ENCODE measurements at places on chromosomes 4 and X.

- H3K27me3 ChIP-seq: peaks cover 87% of the 10 kb centered on the region
- peaks cover 7% of the 10 kb centered on the region for H3K4me1 ChIP-seq
- no peak for DNase-seq
- no peak overlapping the region for H3K27ac ChIP-seq
These were observed 1.6 kb downstream of the RNF150 start for GRCh38 chr4:141131723-141132071.

DNA sequence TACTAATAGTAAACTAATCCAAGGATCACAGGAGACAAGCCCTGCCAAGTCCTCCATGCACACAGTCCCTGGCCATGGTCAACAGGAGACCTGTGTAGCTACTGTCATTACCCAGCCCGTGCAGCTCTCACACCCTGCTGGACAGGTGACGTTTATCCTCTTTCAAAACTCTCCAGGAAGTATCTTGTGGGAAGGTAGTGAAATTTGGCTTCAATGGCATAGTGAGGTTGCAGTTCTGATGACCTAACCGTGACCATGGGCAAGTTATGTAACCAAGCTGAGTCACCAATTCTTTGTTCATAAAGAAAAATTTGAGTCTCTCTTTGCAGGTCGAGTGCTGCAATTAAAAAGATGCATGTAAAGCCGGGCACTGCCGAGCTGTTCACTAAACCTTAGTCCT, 11.3 kb upstream of the SLC2A9 start:
- no peak overlapping the region for H3K4me3 ChIP-seq
- DNase-seq: no peak
- H3K4me1 ChIP-seq: peaks cover 7% of the 10 kb centered on the region
- peaks cover 21% of the 10 kb centered on the region for H3K27me3 ChIP-seq

GRCh38 chr4:55386073-55386472, 9.7 kb upstream of the TMEM165 start:
- no peaks in the 10 kb centered on the region for H3K27me3 ChIP-seq
- no peak for DNase-seq
- no peaks in the 10 kb centered on the region for H3K4me1 ChIP-seq
- peaks cover 1% of the 10 kb centered on the region for H3K36me3 ChIP-seq
- no peak overlapping the region for H3K27ac ChIP-seq

DNA sequence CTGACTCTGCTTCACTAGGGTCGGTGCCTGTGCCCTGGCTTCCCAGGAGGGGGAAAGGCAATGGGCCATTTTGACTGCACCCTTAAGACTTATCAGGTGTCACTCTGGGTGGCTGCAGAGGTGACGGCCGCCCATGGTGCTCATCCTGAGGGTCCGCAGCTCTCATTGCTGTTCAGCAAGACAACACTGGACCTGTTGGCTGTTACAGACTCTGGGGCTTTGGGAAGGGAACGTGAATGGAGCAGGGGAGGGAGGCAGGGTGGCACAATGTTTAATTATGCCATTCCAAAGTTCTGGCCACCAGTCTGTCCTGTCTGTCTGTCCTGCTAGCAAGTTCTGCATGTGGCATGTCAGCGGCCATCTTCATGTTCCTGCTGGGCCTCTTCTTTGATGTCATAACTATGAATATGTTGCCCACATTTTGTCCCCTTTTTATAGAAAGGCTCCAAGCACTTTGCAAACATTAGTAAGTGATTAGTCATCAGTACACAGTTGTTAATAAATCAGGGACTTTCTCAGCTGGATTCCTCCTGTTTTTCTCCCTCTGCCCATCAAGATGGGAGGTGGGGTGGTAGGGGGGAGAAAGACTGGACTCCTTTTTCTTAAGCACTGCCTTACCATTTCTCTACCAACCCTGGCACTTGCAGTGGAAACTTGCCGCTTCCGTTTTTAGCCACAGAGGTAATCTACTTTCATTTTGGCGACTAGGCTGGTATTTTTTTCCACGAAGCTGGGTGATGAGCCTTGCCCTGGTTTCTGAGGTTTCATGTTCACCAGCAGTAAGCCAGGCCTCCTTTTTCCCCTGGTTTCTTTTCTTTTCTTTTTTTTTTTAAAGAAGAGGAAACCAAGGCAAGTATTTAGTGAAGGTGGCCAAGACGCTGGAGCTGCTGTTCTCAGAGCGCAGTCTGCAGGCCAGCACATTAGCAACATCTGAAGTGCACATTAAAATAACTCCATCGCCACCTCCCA, 88.6 kb upstream of the TRIM2 start:
- peaks cover 14% of the 10 kb centered on the region for H3K4me1 ChIP-seq
- peak overlapping the region; percentile 92 for H3K27ac ChIP-seq

- peaks cover 15% of the 10 kb centered on the region for H3K27me3 ChIP-seq
- DNase-seq: no peak
- peaks cover 2% of the 10 kb centered on the region for H3K36me3 ChIP-seq
- no peaks in the 10 kb centered on the region for H3K4me1 ChIP-seq
- no peak within 1 kb of the TSS for H3K4me3 ChIP-seq
- H3K27ac ChIP-seq: no peak within 1 kb of the TSS
These were observed at the start of gene C1QTNF7 for GRCh38 chr4:15427701-15428100. Gene C1QTNF7 (plus strand): TSS chr4:15428033. CDS start chr4:15435744, 7,711 bp downstream.

GRCh38 chr4:140003876-140004548, 150.0 kb downstream of the MAML3 start:
- no peaks in the 10 kb centered on the region for H3K4me1 ChIP-seq
- peaks cover 56% of the 10 kb centered on the region for H3K27me3 ChIP-seq
- H3K4me3 ChIP-seq: no peak overlapping the region
- H3K27ac ChIP-seq: no peak overlapping the region

DNA sequence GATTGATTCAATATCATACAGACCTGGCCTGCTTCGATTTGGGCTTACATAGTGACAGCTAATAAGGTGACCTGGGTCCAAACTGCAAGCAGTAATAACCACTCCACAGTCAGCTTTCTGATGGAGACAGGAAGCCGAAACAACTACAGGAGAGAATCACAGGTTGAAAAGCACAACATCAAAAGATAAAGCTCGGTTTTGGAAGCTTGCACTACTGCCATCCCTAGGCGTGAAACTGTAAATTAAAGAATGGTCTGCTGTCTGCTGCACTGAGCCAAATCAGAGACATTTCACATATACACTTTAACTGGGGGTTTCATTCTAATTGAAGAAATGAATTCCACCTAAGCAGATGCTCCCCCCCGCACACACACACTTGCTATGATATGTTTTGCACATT, 116.3 kb downstream of the DHX15 start:
- no peak overlapping the region for H3K27ac ChIP-seq
- H3K4me3 ChIP-seq: no peak overlapping the region
- DNase-seq: no peak
- H3K4me1 ChIP-seq: peaks cover 38% of the 10 kb centered on the region
- peaks cover 100% of the 10 kb centered on the region for H3K27me3 ChIP-seq

GRCh38 chr4:156401371-156401770, 447.7 kb upstream of the CTSO start:
- no peak overlapping the region for H3K27ac ChIP-seq
- peaks cover 3% of the 10 kb centered on the region for H3K36me3 ChIP-seq
- H3K4me3 ChIP-seq: no peak overlapping the region
- DNase-seq: no peak

DNA sequence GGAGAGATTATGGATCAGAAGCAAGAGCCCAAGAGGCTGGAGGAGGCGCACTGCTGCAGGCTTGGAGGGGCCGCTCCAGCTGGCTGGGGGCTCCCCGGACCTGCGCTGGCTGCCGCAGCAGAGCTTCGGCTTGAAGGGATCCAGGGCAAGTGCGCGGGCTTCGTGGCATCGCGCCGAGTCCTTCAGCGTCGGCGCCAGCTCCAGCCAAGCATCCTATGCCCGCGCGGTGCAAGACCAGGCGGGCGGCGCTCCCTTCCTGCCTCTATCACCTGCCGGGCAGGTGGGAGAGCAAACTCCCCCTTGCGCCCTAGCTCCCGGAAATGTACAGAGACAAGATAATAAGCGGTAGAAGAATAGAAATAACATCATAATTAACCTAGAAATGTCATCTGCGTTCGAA, 10.5 kb upstream of the UCP1 start:
- H3K36me3 ChIP-seq: no peaks in the 10 kb centered on the region
- DNase-seq: no peak
- no peaks in the 10 kb centered on the region for H3K4me1 ChIP-seq

DNA sequence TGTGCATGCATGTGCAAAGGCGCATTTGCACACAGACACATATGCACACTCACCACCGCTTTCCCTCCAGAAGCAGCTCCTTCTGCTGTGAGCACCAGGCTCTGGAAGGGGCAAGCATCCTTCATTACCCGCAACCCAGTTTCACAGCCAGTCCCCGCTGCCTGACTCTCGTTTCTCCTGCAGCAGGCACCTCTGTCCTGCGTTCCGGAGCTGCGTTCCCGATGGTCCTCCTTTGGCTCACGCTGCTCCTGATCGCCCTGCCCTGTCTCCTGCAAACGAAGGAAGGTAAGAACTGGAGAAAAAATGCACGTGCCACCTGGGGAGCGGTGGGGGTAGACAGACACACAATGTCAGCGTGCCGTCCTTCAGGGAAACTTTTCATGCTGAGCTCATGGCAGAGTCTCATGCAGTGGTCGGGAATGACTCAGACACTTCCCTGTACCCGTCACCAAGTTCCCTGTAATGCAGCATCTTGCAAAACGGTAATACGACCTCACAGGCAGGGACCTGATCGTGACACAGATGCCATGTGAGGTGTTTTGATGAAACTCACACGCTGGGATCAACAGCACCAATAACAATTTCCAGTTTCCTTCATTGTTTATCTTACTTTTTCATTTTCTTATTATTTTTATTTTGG, 5.1 kb downstream of the IL3RA start:
- peaks cover 7% of the 10 kb centered on the region for H3K27me3 ChIP-seq
- no peak overlapping the region for H3K27ac ChIP-seq
- DNase-seq: no peak

DNA sequence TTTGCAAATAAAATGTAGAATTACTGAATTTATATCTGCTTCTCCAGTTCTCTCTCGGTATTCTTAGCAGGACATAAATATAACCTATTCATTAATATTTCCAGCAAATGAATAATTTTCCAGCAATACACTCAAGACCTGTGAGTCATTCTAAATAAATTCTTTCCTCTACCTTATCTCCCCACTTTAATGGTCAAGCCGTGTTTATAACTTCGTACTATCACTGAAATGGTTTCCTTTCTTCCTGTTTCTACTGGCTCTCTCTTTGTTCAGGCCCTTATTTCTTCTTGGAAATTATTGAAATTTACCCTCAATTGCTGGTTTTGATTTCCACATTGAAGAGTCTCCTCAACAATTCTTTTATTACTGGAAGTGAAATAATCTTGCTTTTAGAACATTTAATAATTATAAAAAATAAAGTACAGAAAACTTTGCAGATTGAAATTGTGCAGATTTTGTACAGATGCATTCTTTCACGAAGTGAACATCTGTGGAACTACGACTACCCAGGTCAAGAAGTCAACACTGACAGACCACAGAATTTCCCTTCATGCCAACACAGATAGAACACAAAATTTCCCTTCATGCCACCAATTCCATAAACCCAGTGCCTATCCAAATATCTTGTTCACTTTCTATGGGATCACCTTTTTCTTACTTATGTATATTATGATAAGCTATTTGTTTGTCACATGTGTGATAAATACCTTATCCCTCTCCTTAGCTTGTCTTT, 205.7 kb downstream of the FAT4 start:
- DNase-seq: no peak
- H3K27ac ChIP-seq: no peak overlapping the region
- no peaks in the 10 kb centered on the region for H3K27me3 ChIP-seq
- H3K4me1 ChIP-seq: no peaks in the 10 kb centered on the region
- no peaks in the 10 kb centered on the region for H3K36me3 ChIP-seq
- no peak overlapping the region for H3K4me3 ChIP-seq

GRCh38 chr4:165351359-165352130, 24.1 kb downstream of the MSMO1 start:
- no peak overlapping the region for H3K4me3 ChIP-seq
- no peak for DNase-seq
- no peak overlapping the region for H3K27ac ChIP-seq
- H3K4me1 ChIP-seq: no peaks in the 10 kb centered on the region

GRCh38 chr4:3107691-3108121, 33.2 kb downstream of the HTT start:
- H3K36me3 ChIP-seq: peaks cover 65% of the 10 kb centered on the region
- H3K27me3 ChIP-seq: no peaks in the 10 kb centered on the region
- H3K4me3 ChIP-seq: no peak overlapping the region

GRCh38 chrX:77595848-77596247, 148.7 kb downstream of the FGF16 start:
- H3K27ac ChIP-seq: no peak overlapping the region
- DNase-seq: no peak
- no peaks in the 10 kb centered on the region for H3K27me3 ChIP-seq
- H3K36me3 ChIP-seq: peaks cover 25% of the 10 kb centered on the region
- H3K4me1 ChIP-seq: peaks cover 27% of the 10 kb centered on the region

DNA sequence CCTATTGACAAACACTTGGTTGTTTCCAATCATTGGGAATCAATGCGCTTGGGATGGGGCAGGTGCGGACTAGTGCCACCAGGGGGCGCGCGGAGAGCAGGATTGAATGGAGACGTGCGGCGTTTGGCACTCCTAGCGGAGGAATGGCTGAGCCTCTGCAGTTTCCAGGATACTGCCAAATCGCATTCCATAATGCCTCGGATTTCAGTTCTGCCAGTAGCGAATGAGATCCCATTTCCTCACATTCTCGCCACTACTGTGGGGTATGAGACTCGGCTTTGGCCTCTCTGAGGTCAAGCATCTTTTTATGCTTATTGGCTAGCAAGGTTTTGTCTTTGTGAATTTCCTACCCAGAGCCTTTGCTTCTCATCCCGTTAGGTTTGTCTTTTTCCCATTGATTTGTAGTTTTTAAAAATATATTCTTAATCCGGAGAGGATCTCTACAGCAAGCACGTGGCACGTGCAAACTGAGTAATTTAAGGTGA, 28.7 kb downstream of the CLDN34 start:
- H3K36me3 ChIP-seq: no peaks in the 10 kb centered on the region
- no peak overlapping the region for H3K4me3 ChIP-seq
- DNase-seq: peak; percentile 56
- no peaks in the 10 kb centered on the region for H3K27me3 ChIP-seq
- H3K4me1 ChIP-seq: no peaks in the 10 kb centered on the region

DNA sequence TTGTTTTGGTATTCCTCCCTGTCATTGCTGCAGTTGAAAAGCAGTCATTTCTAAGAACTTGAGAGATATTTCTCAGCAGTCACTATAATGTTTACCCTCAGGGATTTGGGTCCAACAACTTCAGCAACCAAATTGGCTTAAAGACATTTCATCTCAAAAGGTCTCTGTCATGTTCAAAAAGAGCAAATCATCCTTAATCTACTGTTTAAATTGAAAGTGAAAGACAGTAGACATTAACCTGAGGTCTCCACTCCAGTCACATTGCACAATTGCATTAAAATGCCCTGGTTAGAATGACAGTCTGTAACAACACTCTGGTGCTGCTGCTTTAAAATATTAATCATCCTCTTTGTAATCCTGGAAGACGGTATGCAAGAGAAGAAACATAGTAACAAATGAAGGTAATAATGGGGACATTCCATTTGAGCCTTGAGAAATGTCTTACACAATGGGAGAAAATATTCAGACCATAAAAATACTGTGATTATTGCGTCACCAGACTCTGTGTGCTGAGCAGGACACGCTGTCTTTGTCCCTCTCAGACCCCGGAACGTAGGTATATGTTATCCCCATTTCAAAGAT, 90.2 kb upstream of the UNC5C start:
- H3K27ac ChIP-seq: no peak overlapping the region
- no peak for DNase-seq
- H3K4me3 ChIP-seq: no peak overlapping the region
- H3K27me3 ChIP-seq: no peaks in the 10 kb centered on the region
- no peaks in the 10 kb centered on the region for H3K4me1 ChIP-seq

- DNase-seq: no peak
- no peaks in the 10 kb centered on the region for H3K27me3 ChIP-seq
- H3K4me1 ChIP-seq: no peaks in the 10 kb centered on the region
- no peaks in the 10 kb centered on the region for H3K36me3 ChIP-seq
- H3K27ac ChIP-seq: no peak overlapping the region
These were observed 239.9 kb upstream of the TEX13A start for GRCh38 chrX:105460376-105460775.

Data from central memory CD8-positive, alpha-beta T cell (primary cell).